ENCODE measurements at places on chromosomes 12 and 14.

DNA sequence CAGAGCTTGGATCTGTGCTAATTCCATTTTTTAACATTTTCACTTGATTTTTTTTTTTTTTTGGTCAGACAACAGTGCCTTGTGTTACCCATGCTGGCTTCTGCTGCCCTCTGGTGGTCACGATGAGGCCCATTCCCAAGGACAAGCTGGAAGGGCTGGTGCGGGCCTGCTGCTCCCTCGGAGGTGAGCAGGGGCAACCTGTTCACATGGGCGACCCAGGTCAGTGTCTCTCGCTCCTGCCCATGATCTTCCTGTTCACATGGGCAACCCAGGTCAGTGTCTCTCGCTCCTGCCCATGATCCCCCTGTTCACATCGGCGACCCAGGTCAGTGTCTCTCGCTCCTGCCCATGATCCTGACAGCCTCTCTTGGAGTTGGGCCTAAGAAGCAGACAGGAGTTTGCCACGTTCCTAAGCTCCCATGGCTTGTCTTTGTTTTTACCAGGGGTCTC is 59.4 kb downstream of the DGLUCY start:
- DNase-seq, result peak; percentile 85

DNA sequence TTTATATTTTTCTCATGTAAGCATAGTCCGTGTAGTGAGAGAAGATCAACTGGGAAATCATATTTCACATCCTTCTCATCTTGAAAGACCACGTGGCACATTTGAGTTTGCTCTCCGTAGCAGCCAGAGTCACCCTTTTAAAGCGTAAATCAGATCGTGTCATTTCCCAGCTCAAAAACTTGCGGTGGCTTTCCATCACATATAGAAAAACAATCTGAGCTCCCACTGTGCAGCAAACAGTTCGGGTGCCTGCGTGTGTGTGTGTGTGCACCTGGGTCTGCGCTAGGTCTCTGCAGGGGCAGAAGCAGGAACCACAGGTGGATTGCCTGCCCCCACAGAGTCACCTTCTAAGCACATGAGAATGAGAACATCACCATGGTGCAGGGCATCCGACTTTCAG is 338.2 kb downstream of the TRHDE start:
- no peak for DNase-seq

- peak; percentile 83 for DNase-seq
These were observed 3.0 kb downstream of the DHRS1 start for GRCh38 chr14:24296341-24297157.

- DNase-seq, result no peak
These were observed 86.3 kb upstream of the NRXN3 start for GRCh38 chr14:78083837-78084236.

- DNase-seq, result no peak
These were observed 232.1 kb downstream of the NAV3 start for GRCh38 chr12:78062786-78063185.

- DNase-seq, result no peak
These were observed 278.3 kb downstream of the SEC23A start for GRCh38 chr14:38824706-38825105.

GRCh38 chr14:89288114-89288513 is 128.9 kb downstream of the FOXN3 start:
- no peak for DNase-seq

DNA sequence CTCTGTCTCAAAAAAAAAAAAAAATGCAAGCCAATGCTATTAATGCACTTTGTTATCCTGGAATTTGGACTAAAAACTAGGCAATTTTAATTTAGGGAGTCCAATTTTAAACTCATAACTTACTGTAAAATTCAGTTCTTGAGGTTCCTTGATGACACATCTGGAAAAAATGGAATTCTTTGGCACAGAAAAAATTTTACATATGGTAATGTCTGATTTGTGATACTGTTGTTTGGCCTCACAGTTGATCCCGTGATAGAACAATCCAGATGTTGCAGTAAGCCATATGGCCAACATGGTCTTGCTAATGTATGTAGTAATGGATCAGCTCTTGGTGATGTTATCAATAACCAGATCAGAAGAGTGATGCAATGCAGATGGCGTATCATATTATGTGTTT is 1089.8 kb downstream of the FLRT2 start:
- no peak for DNase-seq

DNA sequence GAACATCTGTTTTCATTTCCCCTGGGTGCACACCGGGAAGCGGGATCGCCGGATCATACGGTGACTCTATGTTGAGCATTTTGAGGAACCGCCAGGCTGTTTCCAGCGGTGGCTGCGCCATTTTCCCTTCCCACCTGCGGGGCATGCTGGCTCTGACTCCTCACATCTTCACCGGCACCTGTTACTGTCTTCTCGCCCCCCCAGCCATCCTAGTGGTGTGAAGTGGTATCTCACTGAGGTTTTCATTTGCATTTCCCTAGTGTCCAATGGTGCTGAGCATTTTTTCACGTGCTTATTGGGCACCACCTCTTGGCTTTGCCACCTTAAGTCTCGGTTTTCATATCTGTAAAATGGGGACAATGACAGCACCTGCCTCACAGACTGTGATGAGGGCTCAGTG is 44.1 kb upstream of the EML1 start:
- DNase-seq, result no peak

DNA sequence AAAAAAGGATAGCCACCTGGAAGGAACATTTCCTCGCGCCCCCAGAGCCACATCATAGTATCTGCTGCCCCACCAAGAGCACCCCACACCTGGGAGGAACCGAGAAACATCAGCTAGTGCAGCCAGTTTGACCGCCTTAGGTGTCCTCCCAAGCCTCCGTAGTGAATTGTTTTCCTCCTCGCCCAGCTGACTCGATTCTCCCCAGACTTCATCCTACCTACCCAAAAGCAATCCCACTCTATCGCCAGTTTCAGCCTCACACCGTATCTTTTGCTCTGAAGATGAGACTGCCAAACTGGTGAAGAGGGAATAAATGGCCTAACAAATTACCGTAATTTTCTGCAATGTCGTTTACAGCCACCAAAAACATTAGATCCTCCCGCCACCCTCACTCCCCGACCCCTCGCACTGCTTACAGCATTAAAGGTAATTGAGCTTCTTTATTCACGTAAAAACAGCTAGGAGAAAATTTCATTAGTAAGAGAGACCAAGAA is 1.2 kb upstream of the SLC11A2 start:
- DNase-seq, result no peak

DNA sequence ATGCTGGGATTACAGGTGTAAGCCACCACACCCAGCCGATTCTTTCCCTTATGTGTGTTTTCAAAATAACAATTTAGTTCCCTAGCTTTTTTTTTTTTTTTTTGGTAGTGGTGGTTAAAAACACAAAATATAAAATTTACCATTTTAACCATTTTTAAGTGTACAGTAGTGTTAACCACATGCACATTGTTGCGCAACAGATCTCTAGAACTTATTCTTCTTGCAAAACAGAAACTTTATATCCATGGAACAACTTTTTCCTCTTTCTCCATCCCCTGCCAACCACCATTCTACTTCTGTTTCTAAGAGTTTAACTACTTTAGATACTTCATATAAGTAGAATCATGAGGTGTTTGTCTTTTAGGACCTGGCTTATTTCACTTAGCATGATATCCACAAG is 1.1 kb upstream of the NDUFA12 start:
- DNase-seq, result no peak

GRCh38 chr14:96816281-96816680 is 19.1 kb downstream of the VRK1 start:
- no peak for DNase-seq

- DNase-seq, result no peak
These were observed 752 bp downstream of the PRICKLE1 start for GRCh38 chr12:42588524-42589464.

GRCh38 chr14:48690349-48690748 is 895.8 kb downstream of the RPS29 start:
- no peak for DNase-seq

DNA sequence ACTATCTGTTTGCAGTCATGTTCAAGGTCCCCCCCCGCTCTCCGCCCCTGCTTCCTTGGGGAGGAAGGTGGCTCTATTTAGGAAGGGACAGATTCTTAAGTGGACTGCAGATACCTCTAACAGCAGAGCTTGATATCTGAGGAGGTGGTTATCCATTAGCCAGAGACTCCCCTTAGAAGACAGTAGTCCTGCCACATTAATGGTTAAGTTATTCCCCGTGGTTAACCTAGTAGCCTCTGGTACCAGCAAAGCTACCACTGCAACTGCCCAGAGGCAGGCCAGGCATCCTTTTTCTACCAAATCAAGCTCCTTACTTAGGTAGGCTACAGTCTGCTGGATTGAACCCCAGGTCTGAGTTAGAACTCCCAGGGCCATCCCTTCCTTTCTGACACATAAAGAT is 162.1 kb upstream of the AVPR1A start:
- no peak for DNase-seq

GRCh38 chr12:26471560-26471959 is 276.2 kb downstream of the SSPN start:
- no peak for DNase-seq

GRCh38 chr12:67558775-67559174 is 89.8 kb upstream of the DYRK2 start:
- DNase-seq, result no peak

GRCh38 chr12:123354600-123354999 is 10.0 kb downstream of the SBNO1 start:
- no peak for DNase-seq

- no peak for DNase-seq
These were observed 416.2 kb upstream of the CCDC196 start for GRCh38 chr14:66069830-66070541.

GRCh38 chr14:104794993-104795780 is at the start of gene AKT1:
Gene AKT1 (minus strand): TSS chr14:104795748. CDS start chr14:104792643, 3,105 bp downstream.
- DNase-seq, result no peak

All from NCI-H446 (cell line).